Dermis blood vessel endothelial cell (primary cell): ENCODE measurements at places on chromosomes 16 and 17. TPM values are rescaled to one million over a fixed set of nuclear protein-coding genes. Genes with fewer than 3 reads are reported as not detected.

DNA sequence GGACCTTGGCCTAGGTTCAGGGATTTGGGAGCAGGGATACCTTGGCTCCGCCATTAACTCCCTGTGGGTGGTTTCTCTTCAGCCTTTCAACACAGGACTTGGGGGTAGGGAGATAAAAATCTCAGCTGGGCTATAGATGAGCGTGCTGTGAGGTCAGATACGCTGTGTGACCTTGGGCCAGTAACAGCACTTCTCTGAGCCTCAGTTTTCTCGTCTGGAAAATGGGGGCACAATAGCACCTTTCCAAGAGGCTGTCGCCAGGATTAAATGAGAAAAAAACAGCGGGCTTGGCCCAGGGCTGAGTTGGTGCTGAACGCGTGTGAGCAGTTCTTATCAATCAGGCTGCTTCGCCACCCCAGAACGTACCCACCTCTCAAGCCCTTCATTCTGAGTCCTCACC, 17.6 kb downstream of the CCDC92B start:
- no peak for DNase-seq

DNA sequence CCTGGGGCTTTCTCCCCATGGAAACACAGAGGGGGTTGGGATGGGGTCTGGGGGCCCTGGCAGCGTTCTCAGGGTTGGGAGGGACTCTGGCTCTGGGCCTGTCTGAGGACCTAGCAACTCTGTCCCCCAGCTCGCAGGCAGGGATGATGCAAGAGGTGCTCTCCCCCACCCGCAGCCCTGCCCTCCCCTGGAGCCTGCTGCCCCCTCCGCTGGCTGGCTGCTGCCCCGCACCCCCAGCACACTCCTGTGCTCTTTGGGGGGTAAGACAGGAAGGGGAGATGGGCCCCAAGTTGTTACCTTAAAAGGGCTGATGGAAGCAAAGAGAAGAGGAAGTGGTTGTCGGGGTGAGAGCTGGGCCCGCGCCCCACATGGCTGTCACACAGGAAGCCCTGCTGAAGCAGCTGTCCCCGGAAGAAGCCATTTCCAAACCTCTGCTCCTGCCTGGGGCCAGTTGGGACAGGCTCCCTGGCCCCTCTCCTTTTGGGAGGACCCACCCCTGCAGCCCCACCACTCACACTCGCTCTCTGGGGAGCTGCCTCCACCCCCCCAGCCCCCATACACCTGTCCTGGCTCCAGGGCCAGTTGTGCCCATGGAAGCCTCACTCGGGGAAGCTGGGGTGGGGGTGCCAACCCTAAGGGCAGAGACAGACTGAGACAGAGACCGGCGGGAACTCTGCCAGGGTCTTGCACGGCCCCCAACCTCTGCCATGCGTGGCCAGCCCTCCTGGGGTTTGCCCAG, 2.5 kb downstream of the CORO1A start:
- no peak for DNase-seq

GRCh38 chr17:17328251-17328650, 25.1 kb downstream of the NT5M start:
- DNase-seq: no peak

GRCh38 chr16:23303685-23304084, 1.6 kb downstream of the SCNN1B start:
- DNase-seq: no peak

DNA sequence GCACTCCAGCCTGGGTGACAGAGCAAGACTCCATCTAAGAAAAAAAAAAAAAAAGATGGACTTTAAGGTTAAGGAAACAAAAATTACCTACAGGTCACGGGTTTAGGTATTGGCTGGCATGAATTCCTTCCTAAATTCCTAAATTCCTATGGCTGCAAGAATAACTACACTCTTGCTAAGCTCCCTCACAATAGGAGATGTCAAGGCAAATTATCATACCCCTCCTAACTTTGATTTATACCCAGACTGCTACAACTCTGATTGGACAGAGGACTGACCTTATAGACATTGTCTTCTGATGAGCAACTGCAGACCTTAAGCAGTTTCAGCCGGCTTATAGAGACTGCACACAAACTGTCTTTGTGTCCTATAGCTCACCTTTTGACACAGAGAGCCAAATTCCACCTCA, 25.1 kb upstream of the TMC7 start:
- DNase-seq: no peak

DNA sequence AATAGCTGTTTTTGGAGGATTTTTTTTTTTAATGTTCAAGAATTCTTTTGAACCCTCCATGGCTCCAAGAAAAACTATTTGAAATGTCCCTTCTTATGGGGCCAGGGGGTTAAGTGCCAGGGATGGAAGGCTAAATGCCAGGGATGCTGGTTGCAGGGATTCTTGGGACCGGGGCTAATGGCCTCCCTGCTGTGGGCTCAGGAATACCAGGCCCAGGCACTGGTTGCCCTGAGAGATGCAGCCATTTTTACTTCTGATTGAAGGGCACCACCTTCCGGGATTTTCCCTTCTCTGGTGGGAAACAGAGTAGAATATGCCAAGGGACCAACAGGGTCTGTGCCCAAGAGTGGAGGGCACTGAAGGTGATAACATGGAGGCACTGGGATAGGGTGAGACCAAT, 10.9 kb upstream of the KAT7 start:
- DNase-seq: no peak

DNA sequence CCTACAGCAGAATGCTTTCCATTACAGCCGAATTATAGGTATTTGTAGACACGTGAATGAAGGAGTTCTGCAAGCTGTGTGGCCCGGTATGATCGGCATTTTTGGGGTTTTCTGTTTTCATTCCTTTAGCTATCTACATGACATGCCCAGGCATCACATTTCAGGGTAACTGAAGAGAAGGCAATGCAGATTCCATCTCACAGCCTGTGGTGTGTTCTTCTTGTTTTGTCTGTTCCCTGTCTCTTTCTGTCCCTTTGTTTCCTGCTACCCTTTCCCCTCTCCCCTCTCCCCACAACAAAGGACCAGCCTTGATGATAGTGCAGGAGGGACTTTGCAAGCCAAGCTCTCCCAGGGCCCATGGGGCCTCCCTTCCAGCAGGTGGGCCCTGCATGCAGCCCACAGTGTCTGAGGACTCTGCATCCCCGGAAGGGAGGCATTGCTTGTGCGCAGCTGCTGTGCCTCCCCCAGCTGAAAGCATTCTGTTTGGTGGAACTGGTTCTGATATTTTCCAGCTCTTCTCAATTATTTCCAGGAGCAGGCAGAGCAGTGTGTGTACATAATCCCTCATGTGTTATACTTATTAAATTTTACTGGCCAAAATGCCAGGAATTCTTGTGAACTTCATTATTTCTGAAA, 207.4 kb downstream of the RPTOR start:
- no peak for DNase-seq

GRCh38 chr17:1942066-1942365, 83.1 kb downstream of the RTN4RL1 start:
- DNase-seq: no peak

The ACSM2A gene
- under 0.01 TPM in 1 of 2 replicates, not detected in the other for total RNA-seq

The ZDHHC1 gene
- 3.7 and 6.3 TPM in 2 replicates for total RNA-seq

The HP gene
- 0.05 TPM in 1 of 2 replicates, not detected in the other for total RNA-seq

The PAQR4 gene
- 9.4 and 12.8 TPM in 2 replicates for total RNA-seq

The KRT40 gene
- total RNA-seq: not detected in 2 replicates

The HOXB13 gene
- not detected in 2 replicates for total RNA-seq

The VAC14 gene
- 20.6 and 40.4 TPM in 2 replicates for total RNA-seq

The CAMKK1 gene
- 0.79 and 2.2 TPM in 2 replicates for total RNA-seq

The ARHGAP23 gene
- total RNA-seq: 34.9 and 104 TPM in 2 replicates

The SNX20 gene
- 0.34 and 0.70 TPM in 2 replicates for total RNA-seq
